ENCODE measurements at places on chromosomes 2 and 18.

GRCh38 chr2:157792335-157793052 lies 83.6 kb downstream of the ACVR1 start:
- DNase-seq: no peak

DNA sequence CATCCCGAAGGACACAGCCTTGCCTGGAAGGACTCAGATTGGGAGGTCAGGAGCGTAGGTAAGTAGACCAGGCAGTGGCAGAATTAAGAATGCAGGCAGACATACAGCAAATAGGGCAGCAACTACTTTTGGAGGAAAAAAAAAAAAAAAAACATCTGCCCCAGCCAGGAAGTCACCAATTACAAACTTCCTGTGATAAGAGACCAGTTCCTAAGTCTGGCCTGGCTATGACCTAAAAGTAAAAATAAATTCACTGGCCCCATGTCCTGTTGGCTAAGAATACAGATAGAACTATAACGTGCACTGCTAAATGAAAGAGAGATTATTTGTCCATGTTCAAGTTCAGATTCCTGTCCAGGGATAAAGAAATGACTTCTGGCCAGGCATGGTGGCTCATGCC lies 45.2 kb upstream of the NOSTRIN start:
- no peak for DNase-seq

DNA sequence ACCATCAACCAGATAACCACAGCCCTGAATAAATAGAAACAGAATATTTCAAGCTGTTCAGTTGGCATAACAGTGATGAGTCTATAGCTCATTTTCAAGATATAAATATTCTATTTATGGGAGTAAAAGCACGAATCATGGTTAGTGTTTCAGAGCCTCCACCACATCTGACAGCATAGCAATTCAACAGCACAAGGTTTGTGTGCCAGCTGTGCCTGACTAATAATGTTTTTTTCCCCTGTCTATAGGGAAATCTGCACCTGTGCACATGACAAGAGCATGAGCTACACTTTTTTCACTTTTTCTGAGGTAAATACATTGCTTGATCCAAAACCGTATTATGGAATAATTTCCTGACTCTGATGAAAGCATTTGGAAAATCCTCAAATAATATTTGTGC lies 251.3 kb downstream of the RPIA start:
- DNase-seq: peak; percentile 83

DNA sequence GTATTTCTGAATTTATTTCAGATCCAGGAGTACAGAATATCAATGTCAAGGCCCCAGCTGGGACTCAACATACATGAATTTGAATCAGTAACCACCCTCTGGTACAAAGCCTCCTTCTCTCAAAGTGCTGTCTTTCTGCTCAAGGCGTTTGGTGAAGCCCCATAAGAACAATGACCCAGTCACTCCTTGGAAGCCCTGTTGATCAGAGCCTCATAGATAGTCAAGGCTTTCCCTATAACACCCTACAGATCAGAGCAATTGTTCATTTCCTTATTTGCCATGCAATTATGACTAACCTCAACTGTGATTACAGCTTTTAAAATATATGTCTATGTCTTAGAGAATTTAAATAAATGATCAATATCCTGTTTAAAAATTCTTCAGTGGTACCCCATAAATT lies 159.1 kb upstream of the CREB1 start:
- no peak for DNase-seq

- peak; percentile 77 for DNase-seq
Observed at GRCh38 chr2:171522052-171522787, at the start of gene CYBRD1. Gene CYBRD1 (plus strand): TSS chr2:171522474. CDS start chr2:171522546, 72 bp downstream.

DNA sequence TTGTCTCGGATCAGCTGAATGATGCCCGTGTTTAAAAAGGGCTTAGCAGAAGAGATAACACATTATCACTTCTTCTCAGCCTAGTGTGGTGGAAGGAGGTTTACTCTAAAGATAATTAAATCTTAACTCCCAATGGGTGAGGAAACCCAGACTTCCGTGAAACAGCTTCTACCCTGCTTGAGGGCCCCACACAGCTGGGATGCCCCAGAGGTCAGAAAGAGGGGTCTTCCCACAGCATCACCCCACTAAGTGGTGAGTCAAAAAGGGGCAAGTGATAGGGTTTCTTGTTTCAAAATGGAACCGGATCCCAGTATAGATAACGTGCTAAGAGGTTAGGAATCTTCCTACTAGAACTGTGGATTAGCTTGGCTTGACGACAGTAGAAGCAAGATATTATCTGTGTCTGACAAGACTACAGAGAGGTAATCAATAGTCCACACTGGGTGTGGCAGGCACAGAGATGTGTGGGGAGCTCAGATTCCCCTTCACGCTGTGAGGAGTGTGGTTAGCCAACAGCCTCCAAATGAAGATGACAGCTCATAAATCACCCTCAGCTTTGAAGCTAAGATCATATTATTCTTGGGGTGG lies 129.6 kb upstream of the COPS8 start:
- DNase-seq: no peak

DNA sequence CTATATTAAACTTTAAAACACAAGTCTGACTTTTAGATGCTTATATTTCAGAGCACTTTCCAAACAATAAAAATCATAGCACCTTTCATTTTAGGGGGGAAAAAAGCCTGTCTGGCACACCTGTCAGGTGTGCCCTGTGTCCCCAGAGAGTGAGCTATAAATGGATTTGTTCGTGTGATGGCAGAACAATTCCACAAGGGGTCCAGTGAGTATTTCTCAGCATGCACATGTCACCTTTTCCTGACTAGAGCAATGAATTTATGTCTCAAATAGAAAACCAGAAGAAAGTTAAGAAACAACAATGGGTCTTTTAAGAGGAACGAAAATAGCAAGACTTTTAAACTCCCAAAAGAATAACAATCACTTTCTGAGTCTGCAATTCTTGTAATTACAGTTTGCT lies 55.9 kb downstream of the ACVR1C start:
- peak; percentile 58 for DNase-seq

DNA sequence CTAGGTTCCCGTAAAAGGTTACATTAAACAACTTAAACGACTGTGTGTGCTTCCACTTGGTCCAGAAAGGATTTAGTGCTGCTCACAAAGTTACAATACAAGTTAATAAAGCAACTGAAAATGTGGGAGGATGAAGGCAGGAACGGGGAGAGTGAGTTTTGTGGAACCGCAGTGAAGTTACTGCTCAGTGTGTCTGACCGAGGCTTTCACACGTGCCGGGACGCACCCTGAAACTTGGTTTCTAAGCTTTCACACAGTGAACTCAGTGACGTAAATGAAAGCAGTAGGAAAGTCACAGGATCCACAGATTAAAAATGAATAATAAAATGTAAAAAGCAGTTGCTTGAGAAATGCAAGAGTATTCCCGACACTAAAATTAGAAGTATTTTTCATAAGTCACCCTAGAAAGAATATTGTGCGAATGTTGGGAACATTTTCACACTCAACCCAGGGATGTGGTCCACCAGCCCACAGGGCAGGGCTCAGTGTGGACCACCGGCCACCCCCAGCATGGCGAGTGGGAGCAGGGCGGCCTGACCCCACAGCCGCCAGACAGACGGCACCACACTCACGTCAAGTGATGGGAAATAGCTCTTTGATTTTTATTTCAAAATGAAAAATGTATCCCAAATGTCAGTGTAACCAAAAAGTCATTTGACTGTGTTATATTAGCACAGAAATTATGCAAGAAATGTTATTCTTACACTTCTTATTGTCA lies 32.6 kb upstream of the CHMP1B start:
- no peak for DNase-seq

GRCh38 chr2:113133704-113134598 lies 6.6 kb downstream of the IL1RN start:
- DNase-seq: no peak

DNA sequence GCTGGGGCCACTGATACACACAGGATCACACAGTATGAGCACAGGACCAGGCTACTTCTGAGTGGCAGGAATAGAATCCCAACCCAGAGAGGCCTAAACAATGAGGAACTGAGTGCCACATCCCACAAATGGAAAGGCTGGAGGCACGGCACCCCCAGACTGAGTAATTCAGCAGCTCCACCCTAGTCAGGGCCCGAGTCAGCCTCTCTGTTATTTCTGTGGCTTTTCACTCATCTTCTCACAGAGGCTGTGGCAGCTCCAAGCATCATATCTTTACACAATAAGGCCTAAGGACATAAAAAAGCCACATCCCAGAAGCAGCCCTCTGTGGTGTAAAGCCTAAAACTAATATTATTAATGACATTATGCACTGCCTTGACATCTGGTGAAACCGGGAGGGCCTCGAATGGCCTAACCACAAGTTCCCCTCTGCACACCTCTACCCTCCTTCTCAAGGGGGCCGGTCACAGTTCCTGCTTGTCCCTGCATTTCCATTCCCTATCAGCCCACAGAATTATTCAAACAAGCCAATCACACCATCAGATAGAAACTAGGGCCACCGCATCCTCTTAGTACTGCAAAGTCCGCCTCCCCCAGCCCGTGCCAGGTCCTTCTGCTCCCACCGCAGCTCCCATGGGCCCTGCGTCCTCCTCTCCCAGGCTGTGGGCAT lies 12.5 kb upstream of the MAL start:
- no peak for DNase-seq

DNA sequence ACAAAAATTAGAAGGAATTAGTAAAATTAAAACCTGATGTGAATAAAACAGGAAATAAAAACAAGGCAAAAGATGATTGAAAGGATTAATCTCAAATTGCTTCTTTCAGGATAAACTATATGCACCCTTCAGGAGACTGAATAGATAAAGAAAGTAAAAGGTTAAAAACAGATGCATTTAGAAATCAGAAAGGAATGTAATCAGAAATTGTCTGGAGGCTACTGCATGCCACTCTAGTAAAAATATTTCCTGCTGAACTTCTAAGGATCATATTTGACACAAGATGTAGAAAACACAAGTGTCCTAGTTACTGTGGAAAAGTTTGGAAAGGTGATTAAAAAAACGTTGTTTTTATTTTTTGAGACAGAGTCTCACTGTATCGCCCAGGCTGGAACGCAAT lies 16.2 kb downstream of the CHCHD5 start:
- no peak for DNase-seq

DNA sequence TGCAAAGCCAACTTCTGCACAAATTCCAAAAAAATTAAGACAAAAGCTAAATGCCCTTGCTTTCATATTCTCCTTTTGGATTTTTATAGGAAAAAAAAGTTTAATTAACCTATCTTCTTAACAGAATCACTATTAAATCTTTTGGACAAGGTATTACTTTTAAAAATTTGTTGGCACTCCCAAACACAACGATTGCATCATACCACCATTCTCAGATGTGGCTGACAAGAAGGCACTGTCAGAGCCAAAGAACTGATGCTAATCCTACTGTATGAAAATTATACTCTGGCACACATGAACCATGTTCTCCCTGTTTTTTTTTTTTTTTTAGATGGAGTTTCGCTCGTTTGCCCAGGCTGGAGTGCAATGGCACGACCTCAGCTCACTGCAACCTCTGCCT lies 58.4 kb downstream of the NOL10 start:
- DNase-seq: no peak

- DNase-seq: peak; percentile 28
Observed at GRCh38 chr18:66819235-66819634, 215.3 kb upstream of the CDH19 start.

GRCh38 chr18:62028715-62029114 lies 135.9 kb upstream of the RNF152 start:
- DNase-seq: no peak

- no peak for DNase-seq
Observed at GRCh38 chr2:240095556-240096523, 40.3 kb downstream of the COPS9 start.

GRCh38 chr2:120734930-120735651 lies 577 bp upstream of the GLI2 start:
- DNase-seq: no peak

DNA sequence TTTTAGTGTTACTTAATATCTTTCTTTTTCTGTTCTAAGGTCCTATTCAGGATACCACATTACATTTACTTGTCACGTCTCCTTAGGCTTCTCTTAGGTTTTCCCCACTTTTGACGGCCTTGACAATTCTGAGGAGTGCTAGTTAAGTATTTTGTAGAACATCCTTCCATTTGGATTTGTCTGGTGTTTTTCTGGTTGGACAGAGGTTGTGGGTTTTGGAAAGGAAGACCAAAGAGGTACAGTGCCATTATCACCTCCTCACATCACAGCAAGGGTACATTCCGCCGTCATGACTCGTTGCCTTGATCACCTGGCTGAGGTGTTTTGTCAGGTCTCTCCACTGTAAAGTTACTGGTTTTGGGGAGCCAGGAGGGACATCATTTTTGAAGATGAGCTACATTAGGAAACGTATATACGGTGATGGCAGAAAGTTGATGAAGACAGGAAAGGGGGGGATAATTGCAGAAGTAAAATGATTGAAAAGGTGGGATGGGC lies 88.4 kb upstream of the TMEM247 start:
- DNase-seq: no peak

DNA sequence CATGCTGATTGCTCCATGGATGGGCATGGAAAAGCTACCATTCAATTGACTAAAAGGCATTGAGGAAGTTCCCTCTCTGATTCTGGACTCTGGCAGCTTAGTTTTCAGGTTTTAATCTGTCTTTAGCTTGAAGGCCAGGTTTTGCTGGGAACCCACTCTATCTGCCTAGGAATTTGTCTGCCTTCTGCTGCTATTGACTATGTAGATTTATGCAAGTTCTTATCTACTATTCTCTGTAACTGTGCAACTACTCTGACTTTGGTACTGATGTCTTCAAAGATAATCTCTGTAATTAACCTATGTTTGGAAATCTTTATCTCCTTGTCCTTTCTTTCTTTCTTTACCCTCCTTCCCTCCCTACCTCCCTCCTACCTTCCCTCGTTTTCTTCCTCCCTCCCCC lies 178.8 kb downstream of the DSEL start:
- DNase-seq: no peak

DNA sequence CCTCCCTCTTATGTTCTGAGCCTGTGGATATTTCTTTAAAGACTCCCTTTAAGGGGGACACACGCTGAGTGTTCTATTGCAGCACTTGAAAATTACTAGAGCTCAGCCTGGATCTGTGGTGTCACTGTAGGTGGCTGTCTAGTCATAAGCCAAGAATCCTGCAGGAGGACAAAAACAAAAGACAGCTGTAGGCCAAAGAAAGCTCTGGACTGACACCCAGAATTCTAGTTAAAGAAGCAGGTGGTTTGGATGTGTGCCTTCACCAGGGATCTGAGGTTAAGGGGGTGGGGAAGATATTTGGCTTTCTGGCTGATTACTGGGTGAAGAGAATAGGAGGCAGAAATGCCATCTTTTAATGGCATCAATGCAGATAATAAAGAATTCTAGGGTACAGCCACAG lies 842.5 kb upstream of the NXPH2 start:
- DNase-seq: no peak

DNA sequence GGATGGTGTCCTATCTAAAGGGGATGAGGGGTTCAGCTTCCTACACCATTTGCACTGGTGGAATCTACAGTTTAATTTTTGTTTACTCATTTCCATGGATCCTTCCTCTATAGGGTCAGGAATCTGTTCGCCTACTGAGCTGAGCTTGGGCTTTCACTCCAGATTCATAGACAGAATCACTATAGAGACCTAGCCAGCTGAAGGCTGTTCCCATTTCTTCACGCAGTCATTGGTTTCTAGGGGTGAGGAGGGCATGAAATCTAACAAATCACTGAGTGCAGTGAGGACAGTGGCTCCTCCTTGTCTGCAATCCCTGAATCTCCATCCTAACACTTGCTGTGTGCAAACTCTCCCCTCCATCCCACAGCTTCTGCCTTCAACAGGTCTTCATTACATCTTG lies 578.5 kb downstream of the TSN start:
- DNase-seq: no peak

- DNase-seq: no peak
Observed at GRCh38 chr2:71860381-71860926, 287.2 kb downstream of the CYP26B1 start.

GRCh38 chr18:47683774-47684173 lies 246.7 kb downstream of the SMAD2 start:
- DNase-seq: no peak

- DNase-seq: no peak
Observed at GRCh38 chr18:64259871-64260270, 111.0 kb upstream of the LINC00305 start.

Data from NAMALWA (cell line).